Activated CD4-positive, alpha-beta T cell treated with anti-CD3 and anti-CD28 coated beads for 4 hours (primary cell): ENCODE measurements at places on chromosomes 5 and 9.

- no peak for DNase-seq
Observed at GRCh38 chr5:51961154-51961562, 577.9 kb downstream of the ISL1 start.

GRCh38 chr9:78210841-78211301 lies 25.0 kb upstream of the CEP78 start:
- no peak for DNase-seq

DNA sequence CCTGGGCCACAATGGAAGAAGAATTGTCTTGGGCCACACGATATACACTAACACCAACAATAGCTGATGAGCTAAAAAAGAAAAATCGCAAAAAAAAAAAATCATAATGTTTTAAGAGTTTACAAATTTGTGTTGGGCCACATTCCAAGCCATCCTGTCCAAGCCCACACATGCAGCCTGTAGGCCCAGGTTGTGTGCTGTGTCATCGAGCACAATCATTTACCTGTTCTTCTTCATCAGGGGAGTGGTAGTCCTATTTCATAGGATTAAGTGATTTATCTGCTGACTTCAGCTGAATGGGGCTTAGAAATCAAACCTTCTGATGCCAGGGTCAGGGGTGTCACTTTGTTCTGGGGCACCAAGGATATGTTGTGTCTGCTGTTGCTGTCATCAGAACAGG lies 44.6 kb upstream of the ELL2 start:
- DNase-seq: no peak

- no peak for DNase-seq
Observed at GRCh38 chr9:135928731-135929655, 21.6 kb upstream of the CAMSAP1 start.

DNA sequence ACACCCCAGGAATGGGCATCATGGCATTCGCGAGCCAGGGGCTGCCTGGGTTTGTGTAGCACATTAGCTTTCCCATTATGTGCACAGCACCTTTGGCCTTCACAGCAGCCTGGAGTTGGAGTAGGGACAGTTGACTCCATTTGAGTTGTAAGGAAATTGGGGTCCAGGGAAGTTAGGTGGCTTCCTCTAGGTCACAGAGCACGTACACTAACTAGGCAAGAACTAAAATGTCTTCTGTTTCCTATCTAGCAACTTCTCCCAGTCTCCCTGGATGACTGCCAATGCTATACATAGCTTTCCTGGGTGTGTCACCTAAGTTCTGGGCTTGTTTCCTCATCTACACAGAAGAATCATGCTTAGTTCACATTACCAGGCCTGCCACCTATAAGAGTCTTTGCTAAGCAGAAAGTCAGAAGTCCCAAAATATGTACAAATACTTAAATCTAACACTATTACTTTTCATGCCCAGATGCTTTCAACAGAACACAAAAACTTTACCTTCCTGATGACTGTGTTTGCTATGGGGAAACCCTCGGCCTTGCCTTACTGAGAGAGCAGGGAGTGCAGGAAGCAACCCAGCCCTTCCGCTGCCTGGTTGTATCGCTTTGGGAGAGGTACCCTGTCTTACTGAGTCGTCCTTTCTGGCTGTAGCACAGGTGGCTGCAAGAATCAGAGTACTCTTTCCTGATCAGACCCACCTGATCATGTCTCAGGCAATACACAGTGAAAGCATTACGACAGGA lies 12.0 kb downstream of the MACROH2A1 start:
- DNase-seq: no peak

- DNase-seq: no peak
Observed at GRCh38 chr5:32520356-32520755, 65.0 kb upstream of the SUB1 start.

- DNase-seq: no peak
Observed at GRCh38 chr5:73363911-73364730, 84.5 kb downstream of the FOXD1 start.

DNA sequence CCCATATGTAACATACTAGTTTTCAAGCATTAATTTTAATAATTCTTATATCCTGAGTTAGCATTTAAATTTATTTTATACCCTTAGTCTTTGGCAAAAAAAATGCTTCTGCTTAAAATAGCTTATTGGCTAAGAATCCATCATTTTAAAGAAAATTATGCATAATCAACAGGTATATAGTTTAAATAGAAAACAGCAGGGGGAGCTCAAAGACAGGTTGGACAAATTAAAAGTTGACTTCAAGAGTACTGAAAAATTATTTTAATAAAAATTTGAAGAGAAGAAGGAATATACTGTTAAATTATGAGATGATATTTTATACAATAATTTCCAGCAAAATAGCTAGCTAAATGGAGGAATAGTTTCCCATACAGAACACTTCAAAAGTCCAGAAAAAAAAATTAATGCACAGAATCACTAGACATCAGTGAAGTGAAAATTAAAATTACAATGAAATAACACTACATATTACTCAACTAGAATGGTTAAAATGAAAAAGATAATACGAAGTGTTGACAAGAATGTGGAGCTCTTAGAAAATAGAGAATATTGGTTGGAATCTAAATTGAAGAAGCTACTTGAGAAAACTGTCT lies 387.1 kb downstream of the PDE4D start:
- DNase-seq: no peak

GRCh38 chr5:82603033-82603987 lies 325.2 kb upstream of the RPS23 start:
- no peak for DNase-seq

- no peak for DNase-seq
Observed at GRCh38 chr9:107484117-107484723, 5.3 kb downstream of the KLF4 start.

DNA sequence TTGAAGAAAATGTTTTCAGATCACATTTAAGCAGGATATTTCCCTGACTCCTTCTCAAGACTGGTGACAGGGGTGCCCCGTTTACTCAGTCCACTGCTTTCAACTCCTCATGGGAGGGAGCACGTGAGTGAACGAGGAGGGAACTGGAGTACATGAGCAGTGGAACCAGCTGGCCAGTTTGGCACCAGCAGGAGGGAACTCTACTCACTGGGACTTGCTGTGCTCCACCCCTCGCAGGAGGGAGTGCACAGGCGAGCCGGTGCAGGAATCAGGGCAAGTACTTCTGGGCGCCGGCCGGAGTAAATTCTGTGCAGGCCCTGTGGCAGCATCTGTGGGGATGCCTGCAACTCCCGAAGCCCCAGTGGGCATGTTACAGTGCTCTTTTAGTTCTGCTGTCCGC lies 1941.1 kb upstream of the C9orf72 start:
- no peak for DNase-seq

DNA sequence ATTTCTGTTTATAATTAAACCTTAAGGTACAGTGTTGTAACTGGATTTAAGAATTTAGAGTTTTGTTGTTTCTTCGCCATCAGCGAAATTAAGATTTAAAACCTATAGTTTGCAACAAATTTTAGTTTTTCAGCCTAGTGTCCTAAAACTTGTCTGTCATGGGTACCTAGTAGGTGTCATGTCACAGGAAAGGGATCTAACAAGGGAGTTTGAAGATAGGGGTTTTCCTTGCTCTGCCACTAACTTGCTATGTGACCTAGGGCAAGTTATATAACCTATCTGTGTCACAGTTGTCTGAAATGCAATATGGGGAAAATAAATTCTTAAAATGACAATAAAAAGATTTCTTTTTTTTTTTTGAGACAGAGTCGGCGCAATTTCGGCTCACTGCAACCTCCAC lies 9.2 kb upstream of the ABL1 start:
- DNase-seq: no peak

DNA sequence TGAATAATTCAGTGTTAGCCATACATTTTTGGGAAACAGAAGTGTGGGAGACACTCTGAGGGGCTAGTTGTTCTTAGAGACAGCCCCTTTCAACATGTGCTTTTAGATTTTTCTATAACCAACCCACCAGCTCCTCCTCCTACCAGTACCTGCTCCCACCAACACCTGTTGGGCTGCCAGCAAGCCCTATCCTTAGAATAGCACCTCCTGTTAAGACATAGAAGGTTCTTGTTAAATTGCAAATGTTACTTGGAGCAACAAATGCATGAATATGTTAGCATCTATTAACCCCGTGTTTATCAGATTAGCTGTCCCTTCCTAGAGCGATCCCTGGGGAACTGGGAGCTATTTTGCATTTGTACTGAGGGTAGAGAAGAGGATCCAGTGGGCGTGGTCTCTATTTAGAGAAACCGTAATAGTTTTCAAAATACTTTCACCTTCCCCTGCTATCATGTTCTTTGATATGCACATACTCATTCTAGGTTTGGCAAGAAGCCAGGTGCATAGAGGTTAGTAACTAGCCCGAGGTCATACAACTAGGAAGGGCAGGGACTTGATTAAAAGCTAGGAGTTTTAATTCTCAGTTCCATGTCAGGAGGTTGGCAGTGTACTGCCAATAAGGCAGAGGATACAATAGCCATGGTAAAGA lies 334.4 kb downstream of the KCTD16 start:
- DNase-seq: no peak

GRCh38 chr5:12177225-12177624 lies 273.0 kb upstream of the CTNND2 start:
- no peak for DNase-seq

GRCh38 chr5:132437604-132438266 lies 52.8 kb downstream of the IRF1 start:
- peak; percentile 71 for DNase-seq

GRCh38 chr9:72441848-72442607 lies 77.0 kb upstream of the ZFAND5 start:
- peak; percentile 3 for DNase-seq

- no peak for DNase-seq
Observed at GRCh38 chr9:137048655-137049543, 2.9 kb upstream of the NPDC1 start.

DNA sequence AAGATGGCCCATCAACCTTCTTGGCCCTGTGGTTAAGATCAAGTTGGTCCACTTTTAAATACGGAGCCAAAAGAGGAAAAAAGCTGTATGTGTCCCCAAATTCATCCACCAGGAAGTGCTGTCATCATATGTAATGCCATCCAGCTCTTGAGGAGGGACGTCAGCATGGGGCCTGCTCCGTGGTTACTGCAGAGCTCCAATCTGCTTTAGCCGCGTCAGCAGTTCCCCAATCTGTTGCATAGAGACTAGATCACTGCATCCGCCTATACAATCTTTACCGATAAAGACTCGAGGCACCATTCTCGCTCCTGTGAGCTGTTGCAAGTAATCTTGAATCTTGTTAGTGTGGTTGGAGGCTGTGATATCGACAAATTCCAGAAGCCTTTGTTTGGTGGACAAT lies 65.7 kb downstream of the GABRA6 start:
- DNase-seq: no peak

- DNase-seq: no peak
Observed at GRCh38 chr9:37342493-37342892, 80.0 kb upstream of the GRHPR start.

GRCh38 chr9:121610638-121610953 lies 40.8 kb upstream of the DAB2IP start:
- no peak for DNase-seq

DNA sequence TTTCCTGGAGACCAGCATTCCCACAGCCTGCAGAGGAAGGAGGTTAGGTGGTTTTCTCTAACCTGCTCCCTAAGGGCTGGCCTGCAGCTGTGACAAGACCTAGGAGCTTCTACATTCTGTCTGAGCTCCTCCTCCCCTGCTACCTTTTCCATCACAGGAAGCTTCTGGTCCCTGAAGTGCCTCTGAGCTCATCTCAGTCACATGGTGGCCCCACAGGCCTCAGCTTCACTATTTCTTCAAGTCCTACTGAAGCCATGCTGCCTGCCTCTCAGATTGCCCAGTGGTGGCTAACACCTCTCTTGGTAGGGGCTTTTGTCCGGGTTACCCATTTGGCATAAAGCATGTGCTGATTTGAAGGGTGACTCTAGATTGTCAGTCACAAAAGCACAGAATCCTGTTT lies 259.4 kb downstream of the CRB2 start:
- no peak for DNase-seq

GRCh38 chr5:124719113-124719967 lies 27.1 kb downstream of the ZNF608 start:
- DNase-seq: no peak

GRCh38 chr9:133356391-133357091 lies at the start of the genes SURF1 and SURF2:
Gene SURF1 (minus strand): TSS chr9:133356487. CDS start chr9:133356453, 34 bp downstream.
Gene SURF2 (plus strand): TSS chr9:133356550. CDS start chr9:133356593, 43 bp downstream.
- DNase-seq: peak; percentile 88

GRCh38 chr9:126055381-126055985 lies 271.1 kb upstream of the MVB12B start:
- no peak for DNase-seq

- DNase-seq: no peak
Observed at GRCh38 chr5:22706901-22707300, 146.2 kb downstream of the CDH12 start.

- peak; percentile 41 for DNase-seq
Observed at GRCh38 chr5:119397518-119398380, 41.9 kb downstream of the TNFAIP8 start.

DNA sequence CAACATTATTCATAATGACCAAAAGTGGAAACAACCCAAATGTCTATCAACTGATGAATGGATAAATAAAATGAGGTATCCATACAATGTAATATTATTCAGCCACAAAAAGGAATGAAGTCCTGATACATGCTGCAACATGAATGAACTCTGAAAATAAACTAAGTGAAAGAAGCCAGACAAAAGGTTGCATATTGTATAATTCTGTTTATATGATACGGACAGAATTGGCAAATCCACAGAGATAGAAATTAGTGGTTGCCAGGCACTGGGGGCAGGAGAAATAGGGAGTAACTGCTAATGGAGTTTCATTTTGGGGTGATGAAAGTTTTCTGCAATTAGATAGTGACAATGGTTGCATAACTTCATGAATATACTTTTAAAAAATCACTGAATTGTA lies 47.0 kb downstream of the KIF24 start:
- DNase-seq: no peak

- DNase-seq: no peak
Observed at GRCh38 chr9:75672478-75672877, 218.0 kb upstream of the PCSK5 start.

DNA sequence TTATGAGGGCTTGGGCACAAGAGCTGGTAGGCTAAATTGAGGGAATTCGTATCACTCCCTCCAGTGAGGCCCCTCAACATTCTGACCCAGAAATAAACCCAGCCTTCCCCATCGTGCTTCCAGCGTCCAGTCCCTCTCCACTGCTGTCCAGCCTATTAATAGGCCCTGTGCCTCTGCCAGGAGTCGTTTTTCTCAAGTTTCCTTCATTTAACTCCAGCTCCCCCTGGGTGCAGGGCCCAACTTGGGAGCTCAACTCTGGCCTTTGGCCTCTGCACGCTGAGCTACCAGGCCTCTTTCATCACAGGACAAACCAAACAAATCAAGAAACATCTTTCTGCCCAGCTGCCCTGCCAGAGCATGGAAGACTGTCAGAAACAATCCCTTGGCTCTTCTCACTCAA lies 10.0 kb downstream of the HBEGF start:
- DNase-seq: no peak
